H1 (cell line): ENCODE measurements at places on chromosomes 7 and 10. TPM values are rescaled to one million over a fixed set of nuclear protein-coding genes. Genes with fewer than 3 reads are reported as not detected.

The BMPER gene
- polyA plus RNA-seq, result 0.33 and 0.61 TPM in 2 replicates

DNA sequence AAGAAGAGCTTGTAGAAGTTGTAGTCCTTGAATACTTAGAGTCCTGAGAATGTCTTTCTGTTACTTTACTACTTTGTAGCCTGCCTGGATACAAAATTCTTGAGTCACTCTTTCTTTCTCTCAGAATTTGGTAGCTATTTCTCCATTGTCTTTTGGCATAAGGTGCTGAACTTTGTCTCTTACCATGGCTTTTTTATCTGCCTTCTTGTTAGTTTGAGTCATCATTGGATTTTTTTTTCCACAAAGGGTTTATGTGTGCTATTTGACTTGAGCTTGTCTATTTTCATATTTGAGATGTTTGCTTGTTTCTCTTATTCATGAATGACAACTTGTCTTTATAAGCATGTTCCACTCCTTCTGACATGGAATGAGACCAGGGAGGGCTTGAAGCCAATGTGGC is 74.5 kb upstream of the EXOC6 start:
- no peak for DNase-seq

DNA sequence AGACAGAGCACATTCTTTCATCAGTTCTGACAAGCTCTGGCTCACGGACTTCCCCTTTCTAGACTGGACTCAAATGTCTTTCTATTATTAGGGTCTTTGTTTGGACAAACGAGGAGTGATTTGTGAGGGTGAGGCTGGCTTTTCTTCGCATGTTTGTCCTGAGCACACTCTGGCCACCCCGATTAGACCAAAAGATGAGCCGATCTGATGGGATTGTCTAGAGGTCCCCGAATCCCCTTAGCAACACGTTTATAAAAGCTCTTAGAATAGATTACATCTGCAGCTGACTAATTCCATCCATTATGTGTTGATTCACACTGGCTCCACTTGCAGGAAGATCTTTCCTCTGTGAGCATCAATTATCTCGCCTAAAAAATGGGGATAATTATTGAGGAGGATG is 675.4 kb upstream of the AUTS2 start:
- DNase-seq, result no peak

- DNase-seq, result no peak
Observed at GRCh38 chr7:5797179-5797578, 15.7 kb upstream of the RNF216 start.

DNA sequence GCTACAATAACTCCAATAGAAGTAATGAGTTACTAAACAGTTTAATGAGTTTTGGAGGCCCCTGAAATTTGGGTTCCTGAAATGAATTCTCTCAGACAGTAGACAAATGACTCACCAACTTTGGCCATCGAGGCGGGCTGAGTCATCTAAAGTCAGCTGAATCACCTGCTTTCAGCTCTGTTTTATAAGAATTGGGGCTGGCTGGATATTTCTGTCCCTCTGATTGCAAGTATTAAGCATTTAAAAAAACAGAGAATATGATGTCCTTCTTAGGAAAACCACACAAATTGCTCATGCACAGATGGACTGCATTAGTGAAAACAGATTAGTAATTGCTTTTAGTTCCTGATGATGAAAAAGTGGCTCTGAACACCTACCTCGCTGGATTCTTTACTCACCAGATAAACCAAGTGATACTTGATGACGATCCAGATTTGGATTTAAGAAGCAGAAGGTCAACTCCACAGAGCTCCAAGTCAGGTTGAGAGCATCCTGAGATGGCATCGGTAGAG is 59.1 kb downstream of the ZNF365 start:
- DNase-seq, result no peak

DNA sequence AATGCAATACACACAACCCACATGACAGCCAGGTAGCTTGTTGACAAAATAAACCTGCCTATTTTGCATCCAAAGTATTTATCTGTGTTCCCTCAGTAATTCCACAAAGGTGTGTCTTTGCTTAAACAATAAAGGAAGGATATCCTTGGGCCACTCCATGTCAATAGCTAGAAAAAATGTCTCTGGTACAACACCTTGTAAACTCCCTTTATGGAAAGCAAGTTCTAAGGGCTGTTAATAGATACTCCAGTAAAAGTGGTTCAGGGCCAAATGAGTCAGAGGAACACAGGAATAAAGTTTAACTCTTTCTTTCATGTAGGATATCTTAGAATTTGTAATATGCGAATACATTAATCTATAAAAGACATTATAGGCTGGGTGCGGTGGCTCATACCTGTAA is 96.9 kb upstream of the LRRTM3 start:
- no peak for DNase-seq

GRCh38 chr10:123009105-123009820 is 457 bp downstream of the ACADSB start:
- DNase-seq, result no peak

- DNase-seq, result no peak
Observed at GRCh38 chr7:105987046-105987445, 24.0 kb downstream of the CDHR3 start.

GRCh38 chr10:97123765-97124164 is 62.0 kb downstream of the SLIT1 start:
- DNase-seq, result no peak

DNA sequence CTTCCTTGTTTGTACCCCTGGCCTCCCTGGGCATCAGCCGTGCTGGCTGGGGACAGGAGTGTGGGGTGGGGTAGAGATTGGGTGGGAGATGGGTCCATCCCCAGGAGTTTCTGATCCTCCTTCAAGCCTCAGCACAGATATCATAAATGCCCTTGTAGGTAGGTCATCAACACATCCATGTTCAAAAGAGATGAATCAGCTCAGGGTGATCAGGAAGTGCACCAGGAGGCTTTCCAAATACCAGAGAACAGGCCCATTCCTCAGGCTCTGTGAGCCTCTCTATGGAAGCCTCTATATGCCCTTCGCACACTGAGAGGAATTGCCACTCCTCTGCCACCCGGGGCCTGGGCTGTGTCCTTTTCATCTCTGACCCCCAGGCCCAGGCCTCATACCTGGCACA is 31.9 kb upstream of the ADCYAP1R1 start:
- DNase-seq, result no peak

DNA sequence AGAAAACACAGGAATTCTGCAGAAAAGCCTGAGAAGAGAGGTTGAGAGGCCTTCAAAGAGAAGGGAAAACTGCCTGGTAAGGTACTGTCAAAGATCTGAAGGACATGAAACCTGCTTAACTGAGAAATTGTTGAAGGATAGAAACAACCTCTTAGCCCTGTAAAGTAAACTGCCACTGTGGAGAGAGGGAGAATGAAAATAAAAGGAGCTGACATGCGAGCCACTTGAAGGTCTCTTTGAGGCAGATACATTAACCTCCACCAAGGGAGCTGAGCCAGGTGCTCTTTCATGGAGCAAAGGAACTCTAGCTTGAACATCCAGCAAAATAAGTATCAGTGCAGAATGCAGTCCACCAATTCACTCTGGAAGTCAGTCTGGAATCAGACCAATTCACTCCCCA is 108.8 kb upstream of the FEZF1 start:
- DNase-seq, result no peak

- no peak for DNase-seq
Observed at GRCh38 chr7:148950806-148951205, 66.7 kb upstream of the EZH2 start.

The GPC2 gene
- polyA plus RNA-seq, result 25.3 and 47.8 TPM in 2 replicates

The NME8 gene
- polyA plus RNA-seq, result 0.22 and 0.44 TPM in 2 replicates

The CHAT gene
- polyA plus RNA-seq, result not detected in 2 replicates

DNA sequence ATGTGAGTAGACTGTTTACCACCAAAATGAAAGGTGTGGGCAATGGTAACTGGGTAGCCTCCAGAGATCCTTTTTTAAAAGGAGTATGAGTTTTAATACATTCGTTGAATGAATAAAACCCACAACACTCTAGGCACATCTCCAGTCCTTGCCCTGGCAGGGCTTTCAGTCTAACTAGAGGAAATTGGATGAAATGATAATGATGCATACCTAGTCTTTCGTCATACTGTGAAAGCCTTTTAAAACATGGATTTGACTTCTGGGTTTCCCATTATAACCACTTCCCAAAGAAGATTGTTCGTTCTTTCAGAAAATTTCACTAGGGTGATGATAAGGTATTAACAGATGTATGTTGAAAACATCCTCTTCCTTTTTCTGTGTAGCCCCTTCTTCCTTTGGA is 110.8 kb downstream of the REEP3 start:
- DNase-seq, result no peak

DNA sequence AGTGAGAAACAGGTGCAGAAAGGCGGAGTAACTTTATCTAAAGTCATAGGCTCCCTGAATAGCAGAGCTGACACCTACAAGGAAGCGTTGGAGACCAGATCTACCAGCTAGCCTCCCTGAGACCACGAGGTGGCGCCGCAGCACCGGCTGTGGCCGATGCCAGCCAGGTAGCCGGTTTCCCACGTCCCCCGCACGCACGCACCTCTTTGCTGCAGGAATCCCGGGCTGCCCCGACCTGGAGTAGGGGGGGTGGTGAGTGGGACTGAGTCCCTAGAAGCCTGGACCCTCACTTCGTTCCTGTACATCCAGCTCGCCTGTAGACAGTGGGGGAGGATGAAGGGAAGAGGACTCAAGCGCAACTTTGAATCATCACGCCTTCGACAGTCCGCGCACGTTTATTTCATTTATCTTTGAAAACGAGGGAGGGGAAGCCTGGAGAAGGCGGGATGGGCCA is 3.7 kb downstream of the ELOVL3 start:
- no peak for DNase-seq

DNA sequence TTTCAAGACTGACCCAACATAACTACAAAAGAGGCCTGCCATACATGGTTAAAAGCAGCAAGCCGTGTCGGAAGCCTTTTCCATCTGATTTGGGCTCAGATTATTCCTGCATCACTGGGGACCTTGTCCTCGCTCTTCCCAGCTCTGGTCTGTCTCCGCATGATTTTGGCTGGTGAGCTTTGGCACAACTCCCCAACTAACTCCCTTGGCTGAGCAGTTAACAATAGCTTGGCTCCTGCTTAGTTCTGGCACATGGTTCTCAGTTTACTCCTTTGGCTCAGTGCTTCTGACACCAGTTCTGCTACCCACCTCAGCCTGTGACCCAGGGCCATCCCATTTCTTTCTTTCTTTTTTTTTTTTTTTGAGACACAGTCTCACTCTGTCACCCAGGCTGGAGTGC is 17.0 kb downstream of the AGK start:
- no peak for DNase-seq

DNA sequence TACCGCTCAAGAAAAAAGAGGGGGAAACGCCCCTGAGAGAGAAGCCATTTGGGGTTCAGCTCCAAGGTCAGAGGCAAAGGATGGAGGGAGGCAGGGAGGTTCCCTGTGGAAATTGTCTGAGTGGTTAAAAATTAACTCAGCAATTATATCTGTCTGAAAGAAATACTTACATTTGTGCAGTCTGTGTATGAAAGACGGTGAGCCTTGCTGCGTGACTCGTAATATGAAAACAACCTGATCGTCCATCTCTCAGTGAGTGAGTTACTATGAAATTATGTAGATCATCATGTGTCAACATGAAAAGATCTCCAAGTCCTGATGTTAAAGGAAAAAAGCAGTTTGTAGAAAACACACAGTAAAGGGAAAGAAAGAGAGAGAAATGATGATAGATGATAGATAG is 67.2 kb upstream of the FAM204A start:
- no peak for DNase-seq

GRCh38 chr7:165661-166337 is 26.6 kb upstream of the FAM20C start:
- no peak for DNase-seq
